ENCODE measurements at places on chromosomes 5 and 9.

DNA sequence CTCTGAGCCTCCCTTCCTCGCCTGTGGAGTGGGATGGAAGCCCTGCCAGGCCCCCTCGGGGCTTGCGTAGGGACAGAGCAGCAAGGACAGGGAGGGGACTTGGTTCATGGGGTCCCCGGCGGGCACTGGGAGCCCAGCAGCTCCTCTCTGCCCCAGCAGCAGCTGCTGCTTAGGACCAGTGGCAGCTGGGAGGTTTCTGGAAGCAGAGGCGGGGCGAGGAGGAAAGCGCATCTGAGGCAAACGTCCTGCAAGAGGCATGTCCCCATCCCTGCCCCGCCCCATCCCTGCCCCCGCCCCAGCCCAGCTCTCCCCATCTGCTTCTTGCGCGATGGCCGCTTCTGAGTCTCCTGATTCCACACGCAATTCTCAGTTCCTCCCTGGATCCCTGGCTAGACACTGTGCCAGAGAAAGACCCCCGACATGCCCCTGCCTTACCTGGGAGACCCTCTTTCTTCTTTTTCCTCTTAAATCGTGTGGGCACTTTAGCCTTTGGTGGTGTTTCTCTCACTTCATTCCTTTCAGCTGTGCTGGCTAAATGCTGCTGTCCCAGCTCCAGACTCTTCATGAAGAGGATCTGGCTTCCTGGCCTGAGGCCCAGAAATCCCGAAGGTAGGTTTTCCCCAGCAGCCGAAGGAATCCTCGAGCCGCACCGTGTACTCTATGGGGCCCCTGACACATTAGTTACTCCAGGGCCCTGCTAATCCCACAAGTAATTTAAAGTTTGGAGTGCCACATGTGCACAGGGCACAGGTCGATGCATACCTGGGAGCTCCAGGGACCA, 4.4 kb upstream of the OR2S2 start:
- no peak for DNase-seq

- DNase-seq: no peak
Measured at GRCh38 chr5:108941746-108942145, 194.0 kb downstream of the FER start.

DNA sequence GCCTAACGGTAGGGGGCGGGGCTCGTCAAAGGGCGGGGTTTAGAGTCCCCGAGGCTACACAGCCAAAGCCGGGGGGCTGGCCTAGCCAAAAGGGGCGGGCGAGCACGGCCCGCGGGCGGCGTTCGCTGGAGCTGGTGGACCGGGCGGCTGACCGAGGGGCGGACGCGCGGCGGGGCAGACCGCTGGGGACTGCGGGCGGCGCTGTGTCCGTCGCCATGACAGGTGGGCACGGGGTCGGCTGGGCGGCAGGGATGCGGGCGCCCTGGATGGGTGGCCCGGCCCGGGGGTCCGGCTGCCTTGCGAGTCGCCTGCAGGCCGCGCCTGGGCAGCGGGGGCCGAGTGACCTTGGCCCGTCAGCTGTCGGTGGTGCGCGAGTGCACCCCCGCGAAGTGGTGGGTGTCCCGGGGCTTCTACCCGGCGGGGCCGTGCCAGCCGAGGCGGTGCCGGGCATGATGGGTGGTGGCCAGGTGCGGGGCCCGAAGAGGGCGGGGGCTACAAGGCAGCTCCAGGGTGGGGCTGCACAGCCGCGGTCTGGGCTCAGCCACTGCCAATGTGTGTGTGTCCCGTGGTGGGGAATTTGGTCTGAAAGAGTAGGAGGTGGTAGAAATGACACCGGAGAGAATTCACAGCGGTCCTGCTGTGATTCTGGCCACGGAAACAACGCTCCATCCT, at the start of gene CARD19:
CARD19 (plus strand) TSS at position 87 of the 672 bp plus-strand sequence; CDS start at position 216, 129 bp downstream.
- DNase-seq: no peak

- no peak for DNase-seq
Measured at GRCh38 chr9:113621980-113622379, 158.5 kb downstream of the RGS3 start.

- DNase-seq: no peak
Measured at GRCh38 chr5:12911156-12911555, 1006.9 kb upstream of the CTNND2 start.

Measured in A673 (cell line).